Activated T-cell treated with anti-CD3 and anti-CD28 coated beads, Interleukin-2, amount 50 U/mL, for 72 hours (primary cell): ENCODE measurements at places on chromosomes 4 and X.
A peak's percentile ranks its signal among the peaks of the same experiment; 100 is the strongest.

DNA sequence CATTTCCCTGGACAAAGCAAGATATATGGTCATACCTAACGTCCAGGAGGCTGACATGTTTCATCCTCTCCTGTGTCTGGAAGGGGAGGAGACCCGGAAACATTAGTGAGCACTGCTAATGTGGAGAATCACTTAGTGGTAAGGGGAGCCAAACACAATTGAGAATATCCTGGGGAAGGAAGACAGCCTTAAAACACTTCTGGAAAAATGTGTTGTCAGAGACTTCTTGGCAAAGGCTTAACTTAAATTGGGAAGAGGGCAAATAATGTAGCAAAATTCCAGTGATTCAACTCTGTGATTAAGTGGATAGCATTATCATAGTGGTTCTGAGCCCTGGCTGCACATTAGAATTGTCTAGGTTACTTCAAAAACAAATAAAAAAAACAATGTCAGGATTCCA is 39.5 kb downstream of the SPARCL1 start:
- no peak for DNase-seq

DNA sequence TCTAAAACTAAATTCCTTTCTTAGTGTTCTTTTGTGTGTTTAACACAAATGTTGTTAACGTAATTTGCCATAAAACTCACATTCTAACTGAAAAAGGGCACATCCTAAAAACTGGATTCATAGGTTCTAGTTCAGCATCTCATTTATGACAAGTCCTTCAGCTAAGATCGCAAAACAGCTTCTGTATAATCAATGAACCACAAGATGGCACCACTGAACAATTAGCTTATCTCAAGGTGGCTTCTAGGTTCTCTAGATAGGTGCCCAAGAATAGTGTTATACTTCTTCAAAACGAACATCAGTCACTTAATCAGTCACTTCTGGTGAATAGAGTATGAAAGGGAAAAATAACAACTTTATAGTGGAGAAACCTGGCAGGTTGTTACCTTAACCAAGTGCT is 54.3 kb downstream of the NRK start:
- DNase-seq, result no peak

DNA sequence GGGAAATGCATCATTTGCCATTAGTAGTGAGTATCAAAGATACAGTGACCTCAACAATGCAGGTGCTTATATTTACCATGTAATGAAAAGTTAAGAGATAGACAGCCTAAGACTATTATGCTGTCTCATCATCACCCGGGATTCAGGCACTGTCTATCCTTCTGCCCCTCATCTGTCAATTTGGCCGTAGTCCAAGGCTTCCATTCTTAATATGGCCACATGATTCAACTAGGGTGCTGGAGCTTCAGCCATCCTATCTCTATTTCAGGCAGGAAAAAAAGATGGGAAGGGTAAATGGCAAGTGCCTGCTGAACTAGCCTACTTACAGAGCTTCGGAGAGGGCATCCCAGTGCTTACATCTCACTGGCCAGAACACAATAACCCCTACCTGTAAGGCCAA is 196.7 kb upstream of the LNX1 start:
- no peak for DNase-seq

DNA sequence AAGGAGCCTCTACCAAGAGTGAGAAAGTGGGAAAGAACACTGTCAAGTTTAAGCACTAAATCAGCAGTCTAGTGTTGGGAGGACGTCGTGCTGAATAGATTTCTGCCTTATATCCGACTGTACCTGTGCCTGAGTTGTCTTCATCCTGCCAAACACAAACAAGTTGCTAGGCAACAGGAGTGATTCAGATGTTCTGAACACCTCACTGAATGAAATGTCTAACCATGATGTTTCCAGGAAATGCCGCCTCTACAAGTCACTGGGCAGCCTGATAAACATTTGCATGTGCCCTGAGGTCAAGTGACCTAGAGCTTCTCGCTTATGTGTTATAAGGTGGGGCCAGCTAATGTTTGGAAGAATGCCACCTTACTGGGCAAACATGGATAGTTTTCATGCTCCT is 37.9 kb downstream of the SGMS2 start:
- DNase-seq, result peak; percentile 46

GRCh38 chr4:182540496-182540895 is 297.3 kb downstream of the TENM3 start:
- no peak for DNase-seq

DNA sequence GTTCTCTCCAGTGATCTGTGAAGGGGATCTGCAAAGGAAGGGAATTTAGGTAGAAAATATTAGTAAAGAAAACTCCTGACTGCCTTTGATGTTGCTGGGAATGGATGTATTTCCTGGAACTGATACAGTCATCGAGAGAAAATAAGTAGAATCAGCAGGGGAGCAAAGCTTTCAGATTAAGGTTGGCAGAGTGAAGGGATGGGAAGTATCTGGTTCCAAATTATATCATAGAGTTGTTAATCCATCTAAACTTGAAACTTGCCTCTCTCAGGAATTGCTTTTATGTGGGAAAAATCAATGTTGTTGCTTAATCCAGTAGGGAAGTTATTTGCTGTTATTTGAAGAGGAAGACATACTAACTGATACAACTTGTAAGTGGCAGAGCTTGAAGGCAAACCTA is 19.3 kb downstream of the EPHA5 start:
- DNase-seq, result no peak
